ENCODE measurements at places on chromosomes 12 and 14. TPM values are rescaled to one million over a fixed set of nuclear protein-coding genes. Genes with fewer than 3 reads are reported as not detected.

The SPIC gene
- total RNA-seq: not detected

The SMIM41 gene
- total RNA-seq: not detected

The APOLD1 gene
- total RNA-seq: 7.2 TPM

The TMCC3 gene
- 0.33 TPM for total RNA-seq

The RASSF9 gene
- total RNA-seq: not detected

The TAS2R50 gene
- total RNA-seq: 1.1 TPM

The MUCL1 gene
- not detected for total RNA-seq

The PLD4 gene
- total RNA-seq: not detected

The MAP1LC3B2 gene
- 1.7 TPM for total RNA-seq

The GNB3 gene
- not detected for total RNA-seq

The FAM177A1 gene
- 40.7 TPM for total RNA-seq

The PTPRO gene
- 0.26 TPM for total RNA-seq

The LRFN5 gene
- not detected for total RNA-seq

The ACIN1 gene
- total RNA-seq: 204 TPM

The NTF3 gene
- not detected for total RNA-seq

The ZFHX2 gene
- 2.7 TPM for total RNA-seq

The NFATC4 gene
- not detected for total RNA-seq

The TAS2R10 gene
- not detected for total RNA-seq

The ZBTB39 gene
- total RNA-seq: 9.3 TPM

The KRT78 gene
- total RNA-seq: not detected

The GPHN gene
- 11.9 TPM for total RNA-seq

The TAS2R46 gene
- total RNA-seq: 1.1 TPM

The DEPDC4 gene
- total RNA-seq: 2.5 TPM

The NOC4L gene
- total RNA-seq: 42.9 TPM

The C1RL gene
- 21.8 TPM for total RNA-seq

The SRRM4 gene
- not detected for total RNA-seq

The SLC25A47 gene
- total RNA-seq: not detected

The CCDC184 gene
- 0.32 TPM for total RNA-seq

The DBX2 gene
- not detected for total RNA-seq

The BHLHE41 gene
- total RNA-seq: not detected

The ADGRD1 gene
- 2.2 TPM for total RNA-seq

The GZMH gene
- 80.0 TPM for total RNA-seq

The NUAK1 gene
- not detected for total RNA-seq

The FGF6 gene
- total RNA-seq: not detected

The MIP gene
- total RNA-seq: not detected

The ENDOU gene
- not detected for total RNA-seq

The NYNRIN gene
- 0.50 TPM for total RNA-seq

The HNF1A gene
- total RNA-seq: not detected

The CLEC4D gene
- not detected for total RNA-seq

The HOXC13 gene
- not detected for total RNA-seq

The WNT1 gene
- 1.2 TPM for total RNA-seq

The TMX1 gene
- total RNA-seq: 59.3 TPM

The CLMN gene
- 0.42 TPM for total RNA-seq

The AQP6 gene
- total RNA-seq: not detected

The B3GNT4 gene
- total RNA-seq: 0.19 TPM

The RTN1 gene
- total RNA-seq: not detected

The KCNA1 gene
- total RNA-seq: not detected

The LTB4R2 gene
- total RNA-seq: 18.8 TPM

The TAS2R7 gene
- not detected for total RNA-seq

The FOXA1 gene
- total RNA-seq: not detected

The DYNLL1 gene
- total RNA-seq: 264 TPM

The SLCO1C1 gene
- total RNA-seq: not detected

The DEGS2 gene
- not detected for total RNA-seq

The TMEM52B gene
- not detected for total RNA-seq

The KRT77 gene
- not detected for total RNA-seq

All from activated CD8-positive, alpha-beta memory T cell treated with anti-CD3 and anti-CD28 coated beads, Interleukin-2, amount 10 ng/mL, durations not matched to agents 7 days and 5 days (primary cell).